Activated CD4-positive, alpha-beta T cell treated with anti-CD3 and anti-CD28 coated beads, Interleukin-10, Interleukin-2, amounts not matched to agents 100 ng/mL and 50 ng/mL, durations not matched to agents 16 hours and 8 hours (primary cell): ENCODE measurements at places on chromosomes 13 and 19.

- no peak for DNase-seq
These were observed 4.6 kb downstream of the CPAMD8 start for GRCh38 chr19:17021793-17022590.

DNA sequence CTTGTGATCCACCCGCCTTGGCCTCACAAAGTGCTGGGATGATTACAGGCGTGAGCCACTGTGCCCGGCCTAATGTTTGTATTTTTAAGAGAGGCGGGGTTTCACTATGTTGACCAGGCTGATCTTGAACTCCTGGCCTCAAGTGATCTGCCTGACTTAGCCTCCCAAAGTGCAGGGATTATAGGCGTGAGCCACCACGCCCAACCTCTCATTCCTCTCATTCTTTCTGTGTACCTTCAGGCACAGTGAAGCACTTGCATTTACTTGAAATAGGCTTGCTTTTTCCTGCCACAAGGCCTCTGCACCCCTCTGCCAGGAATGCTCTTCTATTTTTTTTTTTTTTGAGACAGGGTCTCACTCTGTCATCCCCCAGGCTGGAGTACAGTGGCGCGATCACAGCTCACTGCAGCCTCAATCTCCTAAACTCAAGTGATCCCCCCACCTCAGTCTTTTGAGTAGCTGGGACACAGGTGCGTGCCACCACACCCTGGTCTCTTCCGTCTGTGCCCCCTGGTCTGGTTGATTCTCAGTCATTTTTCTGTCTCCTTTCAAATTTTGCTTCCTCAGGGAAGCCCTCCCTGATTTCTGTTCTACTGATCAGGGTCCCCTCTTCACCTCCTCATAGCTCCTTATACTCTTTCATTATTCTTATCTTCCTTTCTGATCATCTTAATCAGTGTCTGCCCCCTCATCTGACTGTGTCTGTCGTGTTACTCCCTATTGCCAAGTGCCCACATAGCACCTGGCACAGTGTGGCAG, 15.1 kb downstream of the ACTMAP start:
- DNase-seq, result no peak

DNA sequence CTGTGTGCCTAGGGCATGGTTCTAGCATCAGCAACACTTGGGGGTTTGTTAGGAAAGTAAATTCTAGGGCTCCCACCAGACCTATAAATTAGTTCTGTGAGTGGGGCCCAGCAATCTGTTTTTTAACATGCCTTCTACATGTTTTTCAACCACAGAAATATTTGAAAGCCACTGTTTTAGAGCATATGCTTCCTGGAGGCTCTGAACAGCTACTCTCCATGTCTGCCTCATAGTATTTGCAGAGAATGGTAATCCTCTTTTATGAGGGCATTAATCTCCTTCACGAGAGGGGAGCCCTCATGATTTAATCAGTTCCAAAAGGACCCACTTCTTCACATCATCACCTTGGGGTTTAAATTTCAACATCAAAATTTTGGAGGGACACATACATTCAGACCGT, 6.0 kb downstream of the SPATA13 start:
- no peak for DNase-seq

DNA sequence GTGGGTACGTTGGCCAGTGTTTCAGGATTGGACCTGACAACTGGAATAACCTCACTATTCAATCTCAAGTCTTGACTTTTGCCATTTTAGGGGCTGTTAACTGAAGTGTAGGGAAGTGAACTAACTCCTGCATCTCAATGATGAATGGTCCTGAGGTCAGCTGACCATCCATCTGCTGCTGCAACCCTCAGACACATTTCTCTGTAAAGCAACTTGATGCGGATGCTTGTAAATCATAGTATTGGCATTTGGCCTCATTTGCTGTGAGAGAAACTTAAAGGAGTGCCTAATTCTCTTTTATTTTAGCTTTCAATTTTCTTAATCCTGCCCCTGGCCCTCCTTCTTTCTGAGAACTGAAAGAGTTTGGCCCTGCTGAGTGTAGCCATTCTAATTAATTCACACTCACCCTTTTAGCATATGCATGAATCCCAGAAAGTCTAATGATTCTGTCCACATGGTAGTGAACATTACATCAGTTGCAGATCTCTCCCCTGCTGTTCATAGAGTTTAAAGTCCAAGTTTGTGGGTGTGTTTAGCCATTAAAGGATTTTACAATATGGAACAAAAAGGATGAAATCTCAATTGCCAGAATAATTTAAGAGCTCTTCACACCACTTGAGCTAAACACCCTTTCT, 1531.4 kb upstream of the SLC10A2 start:
- DNase-seq, result no peak

- no peak for DNase-seq
These were observed at the start of gene AXL for GRCh38 chr19:41218615-41219507. AXL (plus strand) TSS chr19:41219223; CDS start chr19:41219393, 170 bp downstream.

- no peak for DNase-seq
These were observed 929.1 kb downstream of the PCDH9 start for GRCh38 chr13:66301006-66301405.

- DNase-seq, result no peak
These were observed 9.9 kb downstream of the CEACAM4 start for GRCh38 chr19:41616792-41617621.

DNA sequence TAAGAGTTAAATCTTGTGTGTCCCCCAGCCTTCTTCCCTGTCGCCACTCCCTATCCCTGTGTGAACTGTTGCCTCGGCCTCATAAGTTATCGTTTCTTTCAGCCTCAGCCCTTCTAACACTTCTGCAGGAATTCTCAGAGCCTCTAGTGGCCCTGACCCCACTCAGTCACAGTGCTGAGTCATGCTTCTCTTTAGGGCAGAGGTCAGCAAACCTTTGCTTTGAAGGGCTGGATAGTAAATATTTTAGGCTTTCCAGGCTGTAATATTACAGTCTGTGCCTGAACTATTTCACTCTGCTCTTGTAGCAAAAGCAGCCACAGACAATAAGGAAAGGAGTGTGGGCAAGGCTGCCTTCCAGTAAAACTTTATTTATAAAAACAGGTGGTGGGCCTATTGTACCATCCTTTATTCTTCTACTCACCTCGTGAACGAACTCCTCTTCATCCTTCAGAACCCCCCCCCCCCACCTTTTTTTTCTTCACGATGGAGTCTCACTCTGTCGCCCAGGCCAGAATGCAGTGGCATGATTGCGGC, 22.1 kb downstream of the MYO9B start:
- no peak for DNase-seq
